ENCODE measurements at places on chromosomes 16 and 17. TPM values are rescaled to one million over a fixed set of nuclear protein-coding genes. Genes with fewer than 3 reads are reported as not detected.

The TOP3A gene
- 87.2 TPM for total RNA-seq

The ZACN gene
- total RNA-seq, result 2.7 TPM

The C1QL1 gene
- total RNA-seq, result 0.39 TPM

The KRTAP3-2 gene
- total RNA-seq, result not detected

The CLCN7 gene
- total RNA-seq, result 61.7 TPM

The HSD11B2 gene
- 3.6 TPM for total RNA-seq

The UNC13D gene
- total RNA-seq, result 185 TPM

The TNP2 gene
- not detected for total RNA-seq

DNA sequence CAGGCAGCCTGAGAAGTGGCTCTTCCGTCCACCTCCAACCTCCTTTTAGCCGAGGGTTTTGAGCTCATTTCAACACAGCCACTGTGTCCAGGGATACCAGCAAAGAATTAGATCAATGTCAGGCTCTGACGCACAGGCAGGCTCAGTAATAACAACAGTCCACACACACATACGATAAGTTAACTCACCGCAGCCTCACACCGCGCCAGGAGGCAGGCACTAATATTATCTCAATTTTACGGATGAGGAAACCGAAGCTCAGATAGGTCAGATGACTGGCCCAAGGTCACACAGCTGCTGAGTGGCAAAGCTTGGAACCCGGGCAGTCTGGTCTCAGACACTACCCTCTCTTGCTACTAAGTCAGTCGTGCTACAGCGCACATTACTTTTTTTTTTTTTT lies 22.9 kb downstream of the ABR start:
- no peaks in the 10 kb centered on the region for H3K36me3 ChIP-seq
- H3K4me1 ChIP-seq, result no peaks in the 10 kb centered on the region
- no peak overlapping the region for H3K4me3 ChIP-seq
- no peak overlapping the region for H3K27ac ChIP-seq

DNA sequence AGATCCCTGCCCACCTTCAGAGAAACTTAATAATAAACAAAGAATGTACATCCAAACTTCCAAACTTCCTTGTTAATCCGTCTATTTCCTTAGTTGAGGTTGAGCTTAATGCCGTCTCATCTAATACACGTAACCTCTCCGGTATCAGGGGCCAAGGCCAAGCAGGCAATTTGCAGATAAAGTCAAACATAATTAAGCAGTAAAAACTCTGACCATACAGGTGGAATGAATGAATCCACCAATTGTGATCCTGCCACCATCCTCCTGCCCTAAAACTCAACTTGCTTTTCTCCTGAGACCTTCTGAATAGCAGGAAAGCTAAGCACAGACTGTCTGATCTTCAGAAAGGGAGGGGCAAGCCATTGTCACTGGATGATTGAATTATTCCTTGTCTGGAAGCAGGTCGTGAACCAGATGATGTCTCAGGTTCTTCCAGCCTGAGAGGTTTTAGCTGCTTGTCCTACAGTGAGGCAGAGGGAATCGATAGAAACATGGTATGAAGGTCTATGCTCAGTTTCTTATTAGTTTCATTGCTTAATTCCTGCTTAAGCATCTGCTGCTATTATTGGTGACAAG lies 1111.8 kb upstream of the EEF2KMT start:
- no peaks in the 10 kb centered on the region for H3K4me1 ChIP-seq
- no peaks in the 10 kb centered on the region for H3K27me3 ChIP-seq
- H3K4me3 ChIP-seq, result no peak overlapping the region
- no peaks in the 10 kb centered on the region for H3K36me3 ChIP-seq
- H3K27ac ChIP-seq, result no peak overlapping the region
- DNase-seq, result no peak

- H3K27ac ChIP-seq, result no peak overlapping the region
- H3K4me3 ChIP-seq, result no peak overlapping the region
- H3K4me1 ChIP-seq, result no peaks in the 10 kb centered on the region
- H3K27me3 ChIP-seq, result no peaks in the 10 kb centered on the region
- no peak for DNase-seq
These were observed 350.4 kb downstream of the C16orf95 start for GRCh38 chr16:86966777-86967176.

- DNase-seq, result no peak
- H3K4me1 ChIP-seq, result no peaks in the 10 kb centered on the region
- H3K27ac ChIP-seq, result no peak overlapping the region
- H3K4me3 ChIP-seq, result no peak overlapping the region
- peaks cover 25% of the 10 kb centered on the region for H3K36me3 ChIP-seq
These were observed 10.8 kb downstream of the MYBBP1A start for GRCh38 chr17:4544135-4544950.

DNA sequence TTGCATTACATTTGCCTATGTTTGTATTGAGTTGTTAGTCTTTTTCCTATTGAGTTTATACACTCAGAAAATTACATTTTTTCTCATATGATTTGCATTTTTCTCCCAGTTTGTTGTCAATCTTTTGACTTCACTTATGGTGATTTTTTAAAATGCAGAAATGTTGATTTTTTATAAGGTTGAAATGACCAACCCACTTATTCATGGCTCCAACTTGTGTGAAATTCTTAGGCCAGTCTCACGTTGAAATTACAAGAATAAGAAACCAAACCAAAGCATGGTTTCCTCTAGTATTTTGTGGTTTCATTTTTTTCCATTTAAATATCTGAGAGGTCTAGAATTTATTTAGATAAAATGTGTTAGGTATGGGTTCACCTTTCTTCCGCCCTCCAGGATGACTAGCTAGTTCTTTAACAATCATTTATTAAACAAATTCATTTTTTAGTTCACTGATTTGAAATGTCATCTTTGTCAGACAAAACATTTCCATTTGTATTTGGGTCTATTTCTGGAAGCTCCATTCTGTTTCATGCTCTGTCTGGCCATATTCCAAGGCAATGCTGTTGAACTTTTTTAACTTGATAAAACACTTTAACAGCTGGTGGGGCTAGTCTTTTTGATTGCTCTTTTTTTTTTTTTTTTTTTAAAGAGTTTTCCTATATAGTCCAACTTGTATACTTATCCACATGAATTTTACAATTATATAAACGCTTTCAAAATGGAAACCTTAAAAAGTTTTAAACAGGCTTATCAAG lies 40.0 kb downstream of the FAM20A start:
- H3K27me3 ChIP-seq, result peaks cover 3% of the 10 kb centered on the region
- no peak overlapping the region for H3K4me3 ChIP-seq
- no peak overlapping the region for H3K27ac ChIP-seq
- no peaks in the 10 kb centered on the region for H3K4me1 ChIP-seq
- H3K36me3 ChIP-seq, result no peaks in the 10 kb centered on the region

- H3K4me1 ChIP-seq, result no peaks in the 10 kb centered on the region
- no peaks in the 10 kb centered on the region for H3K27me3 ChIP-seq
- H3K4me3 ChIP-seq, result no peak overlapping the region
- no peaks in the 10 kb centered on the region for H3K36me3 ChIP-seq
- no peak for DNase-seq
- H3K27ac ChIP-seq, result no peak overlapping the region
These were observed 171.1 kb downstream of the CDH11 start for GRCh38 chr16:64950731-64951130.

GRCh38 chr16:75022567-75022966 lies 23.7 kb downstream of the ZNRF1 start:
- DNase-seq, result no peak
- H3K4me3 ChIP-seq, result peak overlapping the region; percentile 46
- H3K4me1 ChIP-seq, result peaks cover 51% of the 10 kb centered on the region

DNA sequence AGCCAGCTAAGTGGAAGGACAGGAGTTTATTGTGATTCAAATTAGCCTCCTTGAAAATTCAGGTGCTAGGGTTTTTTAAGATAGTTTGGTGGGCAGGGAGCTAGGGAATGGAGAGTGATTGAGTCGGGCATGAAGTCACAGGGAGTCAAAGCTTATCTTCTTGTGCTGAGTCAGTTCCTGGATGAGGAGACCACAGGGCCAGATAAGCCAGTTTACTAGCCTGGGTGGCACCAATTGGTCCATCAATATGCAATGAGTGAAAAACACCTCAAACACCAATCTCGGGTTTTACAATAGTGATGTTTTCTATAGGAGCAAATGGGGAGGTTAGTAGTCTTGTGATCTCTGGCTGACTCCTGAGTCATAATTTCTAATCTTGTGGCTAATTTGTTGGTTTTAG lies 165.1 kb downstream of the ABCC12 start:
- H3K4me1 ChIP-seq, result no peaks in the 10 kb centered on the region
- H3K36me3 ChIP-seq, result no peaks in the 10 kb centered on the region
- H3K4me3 ChIP-seq, result no peak overlapping the region
- DNase-seq, result no peak
- no peaks in the 10 kb centered on the region for H3K27me3 ChIP-seq

- H3K36me3 ChIP-seq, result no peaks in the 10 kb centered on the region
- no peak overlapping the region for H3K27ac ChIP-seq
These were observed 40.0 kb upstream of the ACSF3 start for GRCh38 chr16:89053725-89054029.

DNA sequence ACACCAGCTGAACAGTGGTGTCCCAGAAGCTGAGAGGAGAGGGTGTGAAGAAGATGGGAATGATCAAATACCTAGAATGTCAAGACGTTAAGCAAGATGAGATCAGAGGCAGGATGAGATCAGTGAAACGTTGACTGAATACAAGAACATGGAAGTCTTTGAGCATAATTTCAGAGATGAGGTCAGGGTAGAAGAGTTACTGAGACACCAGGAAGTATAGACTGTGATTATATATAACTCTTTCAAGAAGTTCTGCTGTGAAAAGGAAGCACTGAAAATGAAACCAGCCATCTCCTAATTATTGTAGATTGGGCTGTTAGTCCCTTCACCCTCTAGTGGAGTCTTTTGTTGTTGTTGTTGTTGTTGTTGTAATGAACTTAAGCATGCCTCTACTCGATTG lies 9.1 kb downstream of the SHCBP1 start:
- H3K4me1 ChIP-seq, result no peaks in the 10 kb centered on the region
- H3K27ac ChIP-seq, result no peak overlapping the region
- H3K4me3 ChIP-seq, result no peak overlapping the region

GRCh38 chr17:78131172-78132083 lies 857 bp downstream of the TMC8 start:
- no peaks in the 10 kb centered on the region for H3K27me3 ChIP-seq
- peak overlapping the region; percentile 98 for H3K4me3 ChIP-seq
- peaks cover 37% of the 10 kb centered on the region for H3K36me3 ChIP-seq
- DNase-seq, result peak; percentile 48

DNA sequence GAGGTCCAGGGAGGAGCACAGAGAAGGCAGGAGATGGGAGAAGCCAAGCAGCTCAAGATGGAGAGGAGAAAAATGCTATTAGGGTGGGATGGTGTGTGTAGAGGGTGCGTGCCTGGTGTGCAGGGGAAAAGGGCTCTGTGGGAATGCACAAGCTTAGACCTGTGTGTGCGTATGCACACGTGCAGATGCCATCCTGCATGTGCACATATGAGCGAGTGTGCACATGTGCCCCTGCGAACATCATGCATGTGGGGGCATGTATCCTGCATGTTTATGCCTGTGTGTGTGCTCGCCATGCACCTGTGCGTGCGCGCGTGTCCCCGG lies 438 bp upstream of the KCNJ12 start:
- no peak overlapping the region for H3K4me3 ChIP-seq
- H3K27ac ChIP-seq, result no peak overlapping the region
- H3K27me3 ChIP-seq, result peaks cover 28% of the 10 kb centered on the region
- no peak for DNase-seq
- no peaks in the 10 kb centered on the region for H3K4me1 ChIP-seq

DNA sequence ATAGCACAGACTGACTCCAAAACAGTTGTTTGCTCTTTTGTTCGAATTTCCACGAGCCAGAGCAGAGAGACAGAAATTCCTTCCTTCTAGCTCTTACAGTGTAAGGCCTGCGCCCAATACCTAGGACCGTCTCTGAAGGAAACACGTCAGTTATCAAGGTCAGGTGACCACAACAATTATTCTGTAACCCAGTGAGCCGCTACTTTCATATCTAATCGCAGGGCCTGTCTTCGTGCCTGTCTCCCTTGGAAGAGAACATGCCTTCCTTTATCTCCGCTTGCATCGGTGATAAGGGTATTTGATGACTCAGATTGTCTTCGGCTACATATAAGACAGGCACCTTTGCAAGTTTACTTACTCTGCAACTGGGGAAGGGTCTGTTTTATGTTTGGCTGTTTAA lies 288.0 kb downstream of the MAF start:
- no peaks in the 10 kb centered on the region for H3K36me3 ChIP-seq
- H3K27me3 ChIP-seq, result peaks cover 12% of the 10 kb centered on the region
- H3K27ac ChIP-seq, result no peak overlapping the region
- peaks cover 26% of the 10 kb centered on the region for H3K4me1 ChIP-seq

- peaks cover 14% of the 10 kb centered on the region for H3K36me3 ChIP-seq
- H3K27me3 ChIP-seq, result no peaks in the 10 kb centered on the region
- no peak overlapping the region for H3K27ac ChIP-seq
- DNase-seq, result no peak
These were observed 18.4 kb downstream of the GJD3 start for GRCh38 chr17:40345994-40346764.

DNA sequence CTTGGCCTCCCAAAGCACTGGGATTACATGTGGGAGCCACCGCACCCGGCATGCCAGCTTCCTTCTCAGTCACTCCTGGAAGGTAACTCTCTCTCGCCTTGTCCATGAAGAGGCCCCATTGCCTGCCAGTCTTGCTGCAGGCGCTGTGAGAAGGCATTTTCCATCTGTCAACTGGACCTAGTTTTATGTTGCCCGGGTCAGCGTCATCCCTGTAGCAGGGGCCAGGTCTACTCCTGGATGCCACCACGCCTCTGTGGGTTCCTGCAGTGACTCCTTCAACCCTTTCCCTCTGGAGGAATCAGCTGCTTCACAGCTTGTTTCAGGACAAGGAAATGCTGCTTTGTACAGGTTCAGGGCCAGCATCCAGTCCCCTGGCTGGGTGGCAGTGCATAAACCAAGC lies 2.6 kb upstream of the NLRC3 start:
- DNase-seq, result no peak
- peaks cover 7% of the 10 kb centered on the region for H3K36me3 ChIP-seq
- peak overlapping the region; percentile 51 for H3K4me3 ChIP-seq

DNA sequence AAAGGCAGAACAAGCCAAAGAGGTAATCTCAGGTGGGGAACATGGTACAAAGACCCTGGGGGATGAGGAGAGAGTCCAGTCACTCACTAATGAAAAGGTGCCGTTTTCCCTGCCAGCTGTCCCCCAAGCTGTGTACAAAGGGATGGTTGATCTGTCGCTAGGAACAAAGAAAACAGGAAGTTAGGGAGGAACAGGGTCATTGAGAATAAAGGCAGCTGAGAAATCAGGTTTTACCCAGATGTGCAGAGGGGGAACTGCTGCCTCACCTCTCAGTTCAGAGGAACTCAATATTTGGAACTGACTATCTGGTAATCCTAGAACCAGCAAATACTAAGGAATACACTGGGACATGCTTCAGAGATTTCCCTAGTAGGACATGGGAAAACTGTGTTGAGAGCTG lies 1.5 kb downstream of the RSKR start:
- DNase-seq, result no peak
- H3K4me1 ChIP-seq, result no peaks in the 10 kb centered on the region
- H3K4me3 ChIP-seq, result no peak overlapping the region
- H3K27ac ChIP-seq, result no peak overlapping the region
